ENCODE measurements at places on chromosomes 6 and 20.

- DNase-seq: no peak
Observed at GRCh38 chr6:137717074-137718073, 149.7 kb upstream of the TNFAIP3 start.

DNA sequence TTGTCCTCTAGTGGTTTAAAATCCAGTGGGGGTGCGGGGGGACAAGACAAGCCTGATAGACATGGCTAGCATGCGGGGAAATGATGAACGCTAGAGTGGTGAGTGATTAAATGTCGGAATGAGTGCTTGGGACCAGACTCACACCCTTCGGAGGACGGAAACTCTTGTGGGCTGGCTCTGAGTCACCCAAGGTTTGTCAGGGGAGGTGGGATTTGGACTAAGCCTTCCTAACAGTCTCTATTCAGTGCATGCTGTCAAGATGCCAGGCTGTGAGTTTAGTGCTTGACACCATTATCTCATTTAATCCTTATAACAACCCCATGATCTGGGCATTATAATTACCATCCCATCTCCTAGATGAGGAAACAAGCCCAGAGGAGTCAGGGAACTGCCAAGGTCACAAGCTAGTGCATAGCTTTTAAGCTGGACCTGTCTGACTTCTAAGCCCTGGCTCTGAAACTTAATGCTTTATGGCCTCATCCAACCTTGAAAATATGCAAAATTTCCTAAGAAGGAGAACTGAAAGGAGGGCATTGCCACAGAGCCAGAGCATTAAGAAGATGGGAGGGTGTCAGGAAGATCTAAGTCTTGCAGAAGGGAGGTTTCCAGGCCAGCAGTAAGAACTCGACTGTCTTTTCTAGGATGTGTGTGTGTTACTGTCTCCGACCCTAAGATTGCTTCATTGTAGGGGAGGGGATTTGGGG is 168.7 kb upstream of the LRFN2 start:
- peak; percentile 52 for DNase-seq

DNA sequence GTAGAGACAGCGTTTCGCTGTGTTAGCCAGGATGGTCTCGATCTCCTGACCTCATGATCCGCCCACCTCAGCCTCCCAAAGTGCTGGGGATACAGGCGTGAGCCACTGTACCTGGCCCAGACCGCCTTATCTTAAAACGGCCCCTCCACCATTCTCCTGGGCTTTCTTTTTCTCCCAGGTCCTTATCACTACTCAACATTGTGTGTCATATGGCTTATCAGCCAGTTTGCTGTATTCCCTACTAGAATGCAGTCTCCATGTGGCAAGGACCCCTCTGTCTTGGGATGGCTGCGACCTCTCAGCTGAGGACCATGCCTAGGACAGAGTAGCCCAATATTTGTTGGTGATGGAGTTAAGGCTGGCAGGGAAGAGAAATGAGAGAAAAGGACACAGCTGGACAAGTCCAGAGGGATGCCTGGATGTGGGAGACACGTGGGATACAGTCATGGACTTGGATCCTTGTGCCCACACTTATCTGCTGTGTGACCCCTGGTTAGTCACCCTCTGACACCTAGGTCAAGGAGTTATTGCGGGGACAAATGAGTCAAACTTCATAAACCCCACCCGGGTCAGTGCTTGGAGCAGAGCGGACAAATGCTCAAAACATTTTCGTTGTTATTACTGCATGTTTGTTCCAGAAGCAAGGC is 24.0 kb downstream of the ADA start:
- no peak for DNase-seq

DNA sequence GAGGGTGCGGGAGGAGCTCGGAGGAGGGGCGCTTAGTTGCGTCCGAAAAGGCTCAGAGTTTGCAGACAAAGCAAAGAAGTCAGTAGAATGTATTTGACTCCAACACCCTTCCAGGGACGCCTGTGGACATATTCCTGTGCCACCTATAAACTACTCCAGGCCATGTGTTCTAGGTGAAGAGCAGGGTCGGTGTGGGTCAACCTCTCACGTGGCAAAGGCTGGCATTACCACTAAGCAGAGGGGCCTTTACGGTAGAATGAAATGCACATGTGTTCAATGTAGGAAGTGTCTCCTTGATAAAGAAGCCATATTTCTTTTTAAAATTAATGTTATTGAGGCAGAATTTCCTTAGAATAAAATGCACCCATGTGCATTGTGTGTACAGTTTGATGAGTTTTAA is 15.4 kb downstream of the SIRT5 start:
- DNase-seq: no peak

DNA sequence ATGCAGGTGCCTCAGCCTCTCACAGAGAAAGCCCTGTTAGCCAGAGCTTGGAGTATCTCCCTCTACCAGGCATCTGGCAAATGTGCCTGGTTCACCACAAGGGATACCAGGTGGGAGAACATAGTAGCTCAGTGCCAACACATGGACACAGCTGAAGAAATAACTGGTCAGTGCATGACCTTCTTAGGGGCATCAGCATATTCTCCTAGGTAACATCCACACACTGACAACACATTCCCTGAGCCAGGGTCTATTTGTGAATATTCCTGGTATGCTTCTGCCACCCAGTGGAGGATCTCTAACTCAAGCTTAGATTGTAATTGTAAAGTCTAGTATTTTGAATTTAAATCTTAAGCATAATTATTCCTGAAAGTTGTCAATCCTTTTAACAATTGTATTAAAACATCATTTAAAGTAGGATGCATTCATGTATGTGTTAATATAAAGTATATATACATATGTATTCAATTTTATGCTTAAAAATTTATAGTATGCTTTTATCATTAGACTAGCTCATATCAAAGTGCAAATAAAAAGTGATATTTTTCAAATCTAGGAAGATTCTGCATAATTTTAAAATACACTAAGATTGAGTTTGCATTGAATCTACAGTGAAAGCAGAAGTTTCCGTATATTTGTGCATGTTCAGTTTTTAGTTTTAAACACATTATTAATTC is 45.3 kb upstream of the COL21A1 start:
- DNase-seq: peak; percentile 60

GRCh38 chr20:19056909-19057308 is 155.5 kb upstream of the SLC24A3 start:
- DNase-seq: no peak

DNA sequence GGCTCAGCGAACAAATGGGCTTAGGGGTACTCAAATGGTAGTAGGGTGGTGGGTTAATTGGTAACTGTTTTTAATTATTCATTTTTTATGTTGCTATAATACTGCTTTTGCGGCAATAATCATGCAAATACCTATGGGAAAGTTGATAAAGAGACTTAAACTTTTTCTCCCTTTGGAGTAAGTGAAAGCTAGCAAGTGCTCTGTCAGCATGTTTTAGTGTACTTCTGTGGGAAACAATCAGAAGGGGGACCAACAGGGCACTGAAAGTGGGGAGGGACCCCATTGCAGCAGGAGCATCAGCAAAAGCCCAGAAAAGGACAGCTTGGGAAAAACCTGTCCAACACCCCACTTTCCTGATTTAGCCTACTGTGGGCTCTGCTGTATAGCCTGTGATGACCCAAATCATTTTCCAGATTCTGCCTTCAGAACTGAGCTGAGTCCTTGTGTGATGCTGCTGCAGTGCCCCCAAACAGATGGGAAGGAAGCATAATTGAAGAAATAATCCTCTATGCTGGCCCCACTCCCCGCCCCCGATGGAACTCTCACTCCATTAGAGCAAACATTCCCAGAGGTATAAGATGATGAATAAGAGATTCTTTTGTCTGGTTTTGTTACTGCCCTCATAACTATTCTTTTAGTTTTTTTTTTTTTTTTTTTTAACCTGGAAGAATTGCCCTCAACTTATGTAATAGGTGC is 322.8 kb downstream of the CD83 start:
- no peak for DNase-seq

- DNase-seq: no peak
Observed at GRCh38 chr6:41372832-41373626, 37.6 kb downstream of the NCR2 start.

- no peak for DNase-seq
Observed at GRCh38 chr6:64146876-64147275, 511.3 kb downstream of the PHF3 start.

DNA sequence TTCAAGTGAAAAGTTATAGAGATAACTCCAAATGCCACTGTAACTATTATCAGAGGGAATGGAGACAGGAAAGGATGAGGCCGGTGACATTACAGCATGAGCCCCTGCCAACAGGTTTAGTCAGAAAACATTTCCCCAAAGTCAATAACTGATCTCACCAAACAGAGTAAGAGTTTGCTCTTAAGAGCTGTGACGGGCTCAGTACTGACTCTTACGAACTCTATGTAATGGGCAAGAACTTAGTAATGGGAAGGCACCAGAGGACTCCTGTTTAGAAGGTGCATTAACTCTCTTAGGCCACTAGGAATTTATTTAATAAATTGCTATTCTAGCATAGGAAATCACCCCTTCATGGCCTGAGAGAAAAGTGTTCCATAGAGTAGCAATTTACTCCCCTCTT is 76.8 kb downstream of the SAMD5 start:
- DNase-seq: no peak

- DNase-seq: peak; percentile 63
Observed at GRCh38 chr6:14665827-14666724, 548.5 kb downstream of the CD83 start.

DNA sequence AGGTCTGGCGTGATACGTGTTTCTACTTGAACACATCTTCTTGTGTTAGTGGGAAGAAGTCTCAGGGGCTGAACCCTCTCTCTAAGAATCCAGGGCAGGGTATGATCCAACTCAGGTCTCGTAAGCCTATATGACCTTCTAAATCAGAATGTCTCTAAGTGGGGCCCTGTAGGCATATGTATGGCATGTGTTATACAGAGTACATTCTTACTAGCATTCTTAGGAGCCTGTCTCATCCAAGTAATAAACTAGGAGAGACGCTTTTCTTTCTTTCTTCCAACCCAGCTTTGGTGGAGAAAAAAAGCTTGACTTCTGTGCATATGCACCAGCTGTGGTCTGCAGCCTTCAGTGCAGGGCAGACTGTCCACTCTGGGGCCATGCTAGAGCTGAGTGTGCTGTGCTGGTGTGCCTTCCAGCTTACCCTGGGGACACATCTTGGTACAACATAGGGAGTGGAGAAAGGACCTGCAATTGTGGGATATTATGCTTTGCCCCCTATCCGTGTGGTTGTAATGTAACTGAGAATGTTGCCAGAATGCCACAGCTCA is 47.3 kb downstream of the L3MBTL3 start:
- DNase-seq: no peak

GRCh38 chr20:6058684-6059295 is 4.9 kb upstream of the LRRN4 start:
- no peak for DNase-seq

- DNase-seq: no peak
Observed at GRCh38 chr6:12189661-12190060, 100.5 kb upstream of the EDN1 start.

GRCh38 chr6:13461307-13461706 is 26.1 kb downstream of the GFOD1 start:
- DNase-seq: no peak

DNA sequence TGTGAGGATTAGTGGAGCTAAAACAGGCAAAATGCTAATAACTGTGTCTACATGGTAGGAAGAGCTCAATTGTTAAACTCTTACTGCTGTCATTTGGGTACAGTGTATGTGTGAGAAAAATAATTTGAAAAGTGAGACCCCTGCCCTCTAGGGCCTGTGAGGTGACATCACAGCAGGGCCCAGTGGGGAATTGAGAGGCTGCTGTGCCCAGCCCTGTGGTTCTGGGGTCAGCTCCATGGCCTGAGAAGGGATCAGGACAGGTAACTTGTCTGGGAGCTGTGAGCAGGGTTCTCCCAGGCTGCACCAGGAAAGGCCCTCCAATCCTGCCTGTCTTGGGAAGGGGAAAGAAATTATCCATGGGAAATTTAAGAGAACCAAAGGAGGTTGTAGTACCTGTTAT is 1.3 kb downstream of the SIRPB1 start:
- no peak for DNase-seq

- DNase-seq: no peak
Observed at GRCh38 chr6:167733740-167734661, 92.7 kb upstream of the AFDN start.

- DNase-seq: no peak
Observed at GRCh38 chr6:36976931-36977330, 9.1 kb downstream of the MTCH1 start.

GRCh38 chr20:61788343-61788742 is 277.3 kb downstream of the TAF4 start:
- DNase-seq: no peak

GRCh38 chr6:45215759-45216158 is 112.4 kb upstream of the RUNX2 start:
- no peak for DNase-seq

DNA sequence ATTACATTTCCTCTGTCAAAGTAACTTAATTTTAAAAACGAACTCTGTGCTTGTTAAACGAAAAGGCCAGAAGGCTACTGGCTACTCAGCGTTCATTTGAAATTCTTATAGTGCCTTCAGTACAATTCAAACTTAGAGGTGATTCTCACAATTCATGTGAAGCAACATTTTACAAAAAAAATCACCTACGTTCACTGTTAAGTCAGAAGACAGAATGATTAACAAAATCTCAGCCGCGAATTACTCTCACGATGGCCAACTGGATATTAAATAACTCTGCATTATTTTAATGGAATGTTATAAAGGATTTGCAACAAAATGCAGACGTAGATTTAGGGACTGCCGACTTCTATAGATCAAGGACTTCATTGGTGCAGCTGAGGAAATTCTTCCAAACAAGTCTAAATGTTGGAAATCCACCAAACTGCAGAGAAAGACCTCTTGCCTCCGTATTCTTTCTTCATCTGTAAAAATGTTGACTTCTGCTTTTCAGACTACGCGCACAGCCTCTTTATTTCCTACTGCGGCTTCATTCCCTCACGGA is 1.6 kb upstream of the QKI start:
- no peak for DNase-seq

DNA sequence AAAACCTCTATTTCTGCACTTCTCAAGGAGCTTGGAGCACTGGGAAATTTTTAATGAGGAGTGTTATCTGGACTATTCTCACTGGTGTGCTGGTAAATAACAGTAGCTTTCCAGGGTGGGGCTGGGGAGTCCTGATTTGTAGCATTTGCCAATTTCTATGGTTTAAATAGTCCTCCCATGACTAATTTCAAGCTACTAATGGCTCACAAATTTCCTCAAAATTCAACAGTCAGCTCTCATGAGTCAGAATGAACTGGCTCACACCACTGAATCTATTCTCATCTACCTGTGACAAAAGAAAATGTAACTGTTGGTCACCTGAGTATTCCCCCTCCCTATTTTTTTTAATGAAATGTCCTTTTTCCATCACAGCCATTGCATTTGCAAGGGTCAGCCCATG is 449.6 kb downstream of the KIF16B start:
- no peak for DNase-seq

GRCh38 chr20:39216195-39216594 is 254.1 kb downstream of the DHX35 start:
- DNase-seq: no peak

DNA sequence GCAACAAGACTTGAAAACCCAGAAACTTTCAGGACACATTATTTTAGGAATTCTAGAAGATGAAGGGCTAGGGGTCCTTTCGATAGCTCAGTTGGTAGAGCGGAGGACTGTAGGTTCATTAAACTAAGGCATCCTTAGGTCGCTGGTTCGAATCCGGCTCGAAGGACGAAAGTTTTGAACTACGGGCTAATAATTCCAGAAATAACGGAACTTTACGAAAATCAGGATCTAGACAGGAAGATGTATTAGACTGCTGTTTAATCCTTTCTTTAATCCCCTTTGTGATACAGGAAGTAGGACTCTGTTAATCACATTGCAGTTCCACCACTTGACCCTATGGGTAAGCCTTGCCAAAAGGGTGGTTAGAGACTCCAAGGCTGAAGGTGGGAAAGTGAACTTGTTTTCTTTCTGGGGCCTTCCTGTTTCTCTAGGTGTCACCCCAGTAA is 21.2 kb upstream of the ABT1 start:
- DNase-seq: no peak
